ENCODE measurements at places on chromosomes 5 and 9.
A peak's percentile ranks its signal among the peaks of the same experiment; 100 is the strongest.

GRCh38 chr9:79431019-79431679, 140.6 kb upstream of the TLE4 start:
- peak; percentile 31 for DNase-seq

GRCh38 chr5:97943036-97943435, 760.0 kb upstream of the RIOK2 start:
- DNase-seq, result no peak

GRCh38 chr5:157649101-157649500, 3.1 kb downstream of the SOX30 start:
- DNase-seq, result no peak

DNA sequence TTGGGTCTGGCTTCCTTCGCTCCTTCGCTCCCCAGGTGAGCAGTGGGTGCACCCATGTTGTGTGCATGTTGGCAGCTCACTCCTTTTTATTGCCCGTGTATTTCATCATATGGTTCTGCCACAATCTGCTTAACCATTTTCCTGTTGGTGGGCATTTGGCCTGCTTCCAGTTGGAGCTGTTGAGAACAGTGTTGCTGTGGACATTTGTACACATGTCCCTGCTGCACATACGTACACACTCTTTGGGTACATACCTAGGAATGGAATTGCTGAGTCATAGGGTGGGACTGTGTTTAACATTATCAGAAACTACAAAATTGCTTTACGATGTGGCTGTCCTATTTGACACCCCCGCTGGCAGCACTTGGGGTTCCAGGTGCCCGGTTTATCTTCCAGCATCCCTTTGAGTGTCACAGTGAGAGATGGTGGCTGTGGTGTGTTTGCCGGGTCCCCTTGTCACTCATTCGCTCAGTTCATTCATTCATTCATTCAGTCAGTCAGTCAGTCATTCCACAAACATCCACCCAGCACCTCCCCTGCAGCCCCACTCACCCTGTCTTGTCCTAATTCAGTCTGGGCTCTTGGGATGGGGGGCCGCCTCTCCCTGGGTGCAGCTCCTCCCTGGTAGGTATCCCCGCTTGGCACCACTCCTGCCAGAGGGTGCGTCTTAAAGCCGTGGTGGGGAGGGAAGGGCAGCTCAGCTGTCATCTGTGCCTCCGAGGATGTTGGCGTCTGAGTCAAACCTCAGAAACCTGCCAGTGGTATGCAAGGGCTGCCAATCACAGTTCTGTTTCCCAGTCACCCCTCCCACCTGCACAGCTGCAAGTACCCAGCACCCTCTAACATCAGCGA, 7.9 kb upstream of the FIBCD1 start:
- DNase-seq, result no peak

DNA sequence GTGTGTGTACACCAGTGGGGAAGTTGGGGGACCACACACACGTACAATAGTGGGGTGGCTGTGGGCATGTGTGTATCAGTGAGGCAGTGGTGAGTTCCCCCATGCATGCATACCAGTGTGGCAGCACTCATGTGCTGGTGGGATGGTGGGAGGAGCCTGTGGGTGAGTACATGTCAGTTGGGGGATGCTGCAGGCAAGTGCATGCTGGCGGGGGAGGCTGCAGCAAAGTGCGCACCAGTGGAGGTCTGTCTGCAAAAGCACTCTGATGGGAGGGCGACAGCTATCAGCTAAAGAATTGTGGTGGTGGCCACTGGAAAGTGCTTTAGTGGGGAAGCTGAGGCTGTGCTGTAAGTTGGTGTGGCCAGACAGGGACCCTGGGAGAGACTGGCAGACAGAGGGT, 418.8 kb downstream of the KIAA0825 start:
- DNase-seq, result no peak

DNA sequence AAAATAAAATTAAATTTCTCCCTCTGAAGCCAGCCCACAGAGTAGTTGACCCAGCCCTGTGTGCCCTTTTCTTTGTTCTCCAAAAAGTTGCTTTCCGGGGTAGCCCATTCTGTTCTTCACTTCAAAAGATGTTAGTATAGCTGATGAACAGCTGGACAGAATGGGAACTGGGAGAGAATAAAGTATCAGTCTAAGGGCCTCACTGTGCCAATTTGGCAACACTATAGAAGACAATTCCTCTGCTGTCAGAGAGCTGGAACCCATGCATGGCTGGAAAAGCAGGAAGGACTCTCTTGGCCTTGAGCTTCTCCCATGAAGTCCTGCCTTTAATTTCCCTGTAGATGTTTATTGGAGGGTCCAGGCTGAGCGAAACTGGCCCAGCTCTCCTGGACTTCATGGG, 11.0 kb upstream of the TNFSF8 start:
- no peak for DNase-seq

- no peak for DNase-seq
These were observed 62.0 kb upstream of the ASS1 start for GRCh38 chr9:130382636-130383349.

DNA sequence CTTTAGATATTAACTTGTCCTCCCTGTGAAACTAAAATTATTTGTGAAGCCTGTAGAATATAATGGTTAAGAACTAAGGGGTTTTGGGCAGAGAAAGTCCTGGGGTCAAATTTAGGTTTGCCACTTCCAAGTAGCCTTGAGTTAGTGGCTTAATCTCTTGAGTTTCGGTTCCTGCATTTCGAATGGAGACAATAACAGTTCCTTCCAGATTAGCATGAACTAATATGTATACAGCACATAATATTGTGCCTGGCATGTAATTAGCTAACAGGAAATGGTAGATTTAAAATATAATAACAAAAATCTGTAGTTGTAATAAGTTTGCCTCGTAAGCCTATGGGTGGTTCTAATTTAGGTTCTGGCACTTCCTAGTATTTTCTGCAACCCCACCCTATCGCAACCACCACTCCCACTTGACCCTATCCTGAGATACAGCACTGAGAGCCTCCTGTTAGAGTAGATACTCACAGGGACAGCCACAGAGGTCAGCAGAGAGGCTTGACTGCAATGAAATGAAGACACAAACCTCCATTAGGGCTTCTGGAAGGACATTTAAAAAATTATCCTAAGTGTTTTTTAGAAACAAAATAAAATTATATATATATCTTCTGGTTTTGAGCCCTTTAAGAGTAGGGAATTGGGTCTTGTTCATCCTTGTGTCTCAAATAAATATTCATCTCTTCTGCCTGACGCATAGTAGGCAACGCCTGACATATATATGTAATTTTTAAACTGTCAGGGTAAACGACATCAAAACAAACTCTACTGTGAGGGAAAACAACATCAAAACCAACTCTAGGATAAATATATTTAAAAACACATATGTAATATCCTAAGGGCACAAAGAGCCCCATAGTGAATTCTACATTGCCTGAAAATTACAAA, 8.5 kb downstream of the SPINK9 start:
- no peak for DNase-seq

- no peak for DNase-seq
These were observed 483.7 kb downstream of the ENC1 start for GRCh38 chr5:74156728-74157383.

- DNase-seq, result no peak
These were observed 16.4 kb downstream of the LMAN2 start for GRCh38 chr5:177334781-177335700.

All from NCI-H1092 treated with DMSO at 0.1 percent for 48 hours (cell line).